ENCODE measurements at places on chromosomes 5 and 9. TPM values are rescaled to one million over a fixed set of nuclear protein-coding genes. Genes with fewer than 3 reads are reported as not detected.
A peak's percentile ranks its signal among the peaks of the same experiment; 100 is the strongest.

The DIPK1B gene
- 10.8 TPM for total RNA-seq

The AGXT2 gene
- total RNA-seq, result not detected

- DNase-seq, result peak; percentile 86
Observed at GRCh38 chr5:174419540-174420132, 304.7 kb upstream of the MSX2 start.

DNA sequence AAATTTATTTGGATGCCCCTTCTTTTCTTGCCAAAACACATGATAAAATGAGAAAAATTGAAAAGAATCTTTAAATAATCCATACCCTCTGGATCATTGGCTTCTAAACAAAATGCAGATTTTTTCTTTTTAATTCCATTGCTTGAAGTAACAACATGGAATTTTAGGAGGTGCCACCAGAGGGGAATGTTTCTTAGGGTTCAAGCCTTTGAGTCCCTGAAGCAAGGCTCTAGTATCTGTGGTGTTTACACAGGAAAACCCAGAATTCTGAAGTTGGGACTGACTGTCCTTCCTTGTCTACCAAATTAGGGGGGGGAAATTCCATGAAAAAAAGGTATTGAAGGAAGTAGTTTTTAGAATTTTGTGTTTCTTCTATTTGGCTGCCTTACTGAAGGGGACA lies 69.4 kb downstream of the LMNB1 start:
- no peak for DNase-seq

DNA sequence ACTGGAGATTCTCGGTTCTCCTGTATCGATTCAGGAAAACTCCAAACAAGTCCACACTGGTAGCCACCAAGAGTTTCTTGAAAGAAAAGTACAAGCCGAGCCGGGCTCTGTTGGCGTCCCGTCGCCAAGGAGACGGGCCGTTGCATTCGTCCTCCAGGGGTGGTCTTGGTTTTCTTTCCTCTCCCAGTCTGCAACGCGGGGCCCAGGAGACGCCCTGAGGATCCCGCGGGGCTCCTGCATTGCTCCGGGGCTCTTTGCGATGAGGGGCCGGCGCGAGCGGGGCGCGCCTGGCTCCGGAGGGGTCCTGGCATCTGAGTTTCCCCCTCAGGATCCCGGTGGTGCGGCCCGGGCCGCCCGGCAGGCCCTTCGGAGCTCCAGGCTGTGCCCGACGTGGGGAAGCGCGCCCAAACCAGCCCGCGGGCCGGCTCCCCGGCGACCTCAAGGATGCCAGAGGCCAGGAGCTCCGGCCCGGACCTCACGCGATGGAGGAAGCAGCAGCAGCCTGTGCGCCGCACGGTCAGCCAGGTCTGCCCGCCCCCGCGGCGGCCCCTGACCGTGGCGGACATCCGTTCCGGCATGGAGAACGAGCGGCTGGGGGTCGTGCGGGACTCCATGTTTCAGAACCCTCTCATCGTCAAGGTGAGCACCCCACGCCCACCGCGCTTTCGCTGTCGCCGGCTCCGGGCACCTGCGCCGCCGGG lies at the start of gene CFAP77:
Gene CFAP77 (plus strand): TSS at position 384 of the 701 bp plus-strand sequence. CDS start 61 bp downstream, at position 445.
- no peak for DNase-seq

- no peak for DNase-seq
Observed at GRCh38 chr5:72465601-72466563, 41.3 kb downstream of the ZNF366 start.

GRCh38 chr5:154345255-154345952 lies 100.4 kb upstream of the SAP30L start:
- no peak for DNase-seq

DNA sequence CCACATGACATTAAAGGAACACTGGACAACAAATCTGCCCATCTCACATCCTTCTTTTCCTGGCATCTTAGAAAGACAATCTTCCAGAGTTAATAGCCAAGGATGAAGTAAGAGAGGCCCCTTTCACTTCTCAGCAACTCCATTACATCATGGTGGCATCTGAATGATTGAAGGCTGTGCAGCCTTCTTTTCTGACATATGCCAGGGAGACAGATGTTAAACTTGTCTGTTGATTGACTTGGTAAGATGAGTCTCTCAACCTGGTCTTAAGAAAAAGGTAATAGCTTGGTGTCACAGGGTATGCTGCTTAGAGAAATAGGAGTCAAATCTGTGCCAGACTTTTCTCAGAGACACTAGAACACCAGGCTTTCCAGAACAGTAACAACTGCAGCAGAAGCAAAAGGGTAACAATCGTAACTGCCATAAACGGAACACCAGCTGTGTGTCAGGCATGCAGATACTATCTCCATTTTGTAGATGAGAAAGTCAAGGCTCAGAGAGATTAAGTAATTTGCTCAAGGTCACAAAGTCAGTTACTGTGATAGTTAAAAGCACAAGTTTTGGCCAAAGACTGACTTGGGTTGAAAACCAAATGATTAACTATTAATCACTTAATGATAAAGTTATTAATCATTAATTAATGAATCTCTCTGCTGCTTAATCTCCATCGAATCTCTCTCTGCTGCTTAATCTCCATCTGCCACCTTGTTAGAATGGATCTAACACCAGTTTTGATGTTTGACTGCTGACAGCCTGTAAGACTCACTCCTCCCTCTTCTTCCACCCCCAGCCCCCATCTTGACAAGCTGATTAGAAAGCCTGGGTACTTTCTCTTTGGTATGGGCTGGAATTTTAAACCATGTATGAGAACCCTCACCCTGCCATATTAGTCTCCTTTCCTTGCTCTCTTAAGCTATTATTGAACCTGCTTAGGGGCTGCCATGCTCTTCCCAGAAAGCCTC lies 353.5 kb downstream of the ENC1 start:
- no peak for DNase-seq

GRCh38 chr9:21102305-21102704 lies 24.6 kb upstream of the IFNB1 start:
- no peak for DNase-seq

DNA sequence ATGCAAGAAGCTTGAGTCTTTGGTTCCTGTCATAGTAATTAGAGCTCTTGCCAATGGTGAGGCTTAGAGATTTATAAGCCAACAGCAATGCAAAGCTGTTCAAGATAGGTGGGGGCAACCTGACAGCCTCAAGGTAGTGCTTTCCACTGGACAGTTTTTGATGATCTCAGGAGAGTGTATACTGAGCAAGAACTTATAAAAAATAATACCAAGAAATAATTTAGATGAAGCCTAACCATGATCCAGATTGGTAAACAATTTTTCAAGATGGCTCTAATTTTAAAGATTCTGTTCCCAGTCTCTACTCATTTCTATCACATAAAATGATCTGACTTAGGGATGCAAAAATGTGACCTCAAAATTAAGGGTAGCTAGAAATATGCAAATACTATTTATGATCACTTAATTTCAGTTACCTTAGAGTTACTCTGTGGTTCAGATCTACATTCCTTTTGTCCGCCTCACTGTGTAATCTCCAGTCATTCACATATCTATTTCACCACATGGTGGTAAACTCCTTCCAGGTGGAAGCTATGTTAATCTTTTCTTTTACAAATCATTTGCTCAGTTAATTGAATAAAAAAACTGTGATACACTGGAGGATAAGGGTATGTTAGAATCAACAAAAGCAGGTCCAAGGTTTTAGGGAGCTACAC lies 1228.0 kb upstream of the C9orf72 start:
- no peak for DNase-seq

- no peak for DNase-seq
Observed at GRCh38 chr5:179774442-179774841, 19.3 kb upstream of the LTC4S start.

GRCh38 chr5:139956342-139956741 lies 86.8 kb downstream of the NRG2 start:
- no peak for DNase-seq

DNA sequence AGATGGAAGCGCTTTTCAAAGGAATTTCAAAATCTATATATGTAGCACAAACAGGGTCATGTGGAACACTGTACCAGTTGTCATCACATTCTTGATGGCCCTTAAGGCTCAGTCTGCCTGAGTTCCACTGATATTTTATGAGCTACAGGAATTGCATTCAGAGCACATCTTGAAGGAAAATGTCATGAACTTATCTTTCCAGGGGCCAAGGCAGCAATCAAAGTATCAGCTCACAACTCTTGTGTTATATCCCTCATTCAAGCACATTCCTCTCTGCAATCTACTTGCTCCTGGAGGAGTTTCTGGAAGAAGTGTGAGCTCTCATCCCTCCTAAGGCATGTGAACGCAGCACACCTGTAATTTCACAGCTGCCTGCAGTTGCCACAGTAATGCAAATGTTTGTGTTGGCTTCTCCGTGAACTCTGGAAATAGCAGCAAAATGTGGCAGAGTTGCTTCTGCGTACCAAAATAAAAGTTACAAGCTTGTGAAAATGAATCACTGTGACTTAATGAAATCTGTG lies 89.7 kb upstream of the EQTN start:
- no peak for DNase-seq

DNA sequence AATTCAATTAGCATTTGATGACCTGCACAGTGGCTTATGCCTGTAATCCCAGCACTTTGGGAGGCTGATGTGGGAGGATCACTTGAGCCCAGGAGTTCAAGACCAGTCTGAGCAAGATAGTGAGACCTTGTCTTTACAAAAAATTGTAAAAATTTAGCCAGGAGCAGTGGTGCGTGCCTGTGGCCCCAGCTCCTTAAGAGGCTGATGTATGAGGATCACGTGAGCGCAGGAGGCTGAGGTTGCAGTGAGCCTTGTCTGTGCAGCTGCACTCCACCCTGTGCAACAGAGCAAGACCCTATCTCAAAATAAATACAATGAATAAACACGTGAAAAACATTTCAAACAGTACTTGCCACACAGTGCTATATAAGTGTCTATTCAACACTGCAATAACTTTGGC lies 4.2 kb downstream of the ABCA1 start:
- DNase-seq, result no peak
